ENCODE measurements at places on chromosomes 5 and 9.

GRCh38 chr9:3001311-3001710, 157.4 kb upstream of the PUM3 start:
- DNase-seq: no peak

- DNase-seq: no peak
Observed at GRCh38 chr9:109107402-109108240, 12.1 kb downstream of the TMEM245 start.

DNA sequence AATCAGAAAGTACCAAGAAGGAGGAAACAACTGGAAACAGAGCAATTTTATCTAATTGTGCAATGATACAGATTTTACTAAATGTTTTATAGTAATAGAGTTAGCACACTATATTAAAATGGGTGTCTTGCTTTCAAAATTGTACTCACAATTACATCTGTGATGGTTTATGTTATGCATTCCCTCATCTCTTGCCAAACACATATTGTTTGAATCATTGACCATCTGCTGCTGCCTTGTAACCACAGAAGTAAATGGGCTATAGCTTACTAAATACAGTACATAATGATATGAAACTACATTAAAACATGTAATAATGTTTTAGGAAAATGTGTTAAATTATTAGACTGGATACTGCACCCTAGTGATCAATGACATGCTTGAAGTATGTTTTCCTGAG, 158.1 kb downstream of the SLC25A46 start:
- no peak for DNase-seq

- DNase-seq: no peak
Observed at GRCh38 chr9:138010861-138011260, 133.3 kb downstream of the CACNA1B start.

- DNase-seq: no peak
Observed at GRCh38 chr5:163350083-163350482, 87.3 kb upstream of the CCNG1 start.

GRCh38 chr5:124054564-124054963, 542.6 kb downstream of the CSNK1G3 start:
- no peak for DNase-seq
